ENCODE measurements at places on chromosomes 4 and X.
A peak's percentile ranks its signal among the peaks of the same experiment; 100 is the strongest.

DNA sequence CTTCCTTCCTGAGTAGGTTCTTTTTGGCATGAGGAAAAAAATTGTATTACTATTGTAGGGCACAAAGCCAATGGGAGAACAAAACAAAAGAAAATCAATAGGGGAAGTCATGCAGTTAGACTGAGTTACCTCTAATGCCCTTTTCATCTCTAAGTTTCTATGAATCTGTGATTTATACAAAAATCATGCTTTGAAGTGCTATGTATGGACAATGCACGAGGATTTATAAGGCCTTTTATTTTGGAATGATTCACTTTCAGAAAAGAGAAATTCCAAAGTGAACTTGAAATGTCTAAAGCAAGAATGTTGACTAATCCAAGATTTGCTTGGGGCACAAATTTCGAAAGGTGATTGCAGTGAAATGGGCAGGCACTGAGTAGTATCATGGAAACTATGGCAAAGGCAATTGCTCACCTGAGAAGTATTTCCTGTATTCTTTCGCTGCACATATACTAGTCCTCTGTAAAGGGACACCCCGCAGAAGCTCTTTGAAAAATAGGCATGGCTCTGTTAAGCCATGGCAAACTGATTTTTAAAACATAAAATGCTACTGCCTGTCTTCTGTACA, 52.8 kb downstream of the ADGRG4 start:
- DNase-seq: no peak

DNA sequence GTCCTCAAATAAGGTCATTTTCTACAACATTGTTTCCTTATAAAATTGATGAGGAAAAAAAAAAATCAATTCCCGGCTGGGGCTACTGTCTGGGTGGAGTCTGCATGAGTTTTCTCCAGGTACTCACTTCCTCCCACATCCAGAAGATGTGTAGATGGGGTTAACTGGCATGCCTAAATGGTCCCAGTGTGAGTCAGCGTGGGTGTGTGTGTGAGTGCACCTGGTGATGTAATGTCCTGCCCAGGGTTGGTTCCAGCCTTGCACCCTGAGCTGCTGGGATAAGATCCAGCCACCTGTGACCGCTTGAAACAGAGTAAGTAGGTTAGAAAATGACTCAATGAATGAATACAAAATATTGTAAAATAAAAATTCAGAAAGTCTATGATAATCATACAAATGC, 11.1 kb downstream of the USP26 start:
- no peak for DNase-seq

GRCh38 chr4:127419431-127419830, 213.3 kb upstream of the INTU start:
- DNase-seq: no peak

DNA sequence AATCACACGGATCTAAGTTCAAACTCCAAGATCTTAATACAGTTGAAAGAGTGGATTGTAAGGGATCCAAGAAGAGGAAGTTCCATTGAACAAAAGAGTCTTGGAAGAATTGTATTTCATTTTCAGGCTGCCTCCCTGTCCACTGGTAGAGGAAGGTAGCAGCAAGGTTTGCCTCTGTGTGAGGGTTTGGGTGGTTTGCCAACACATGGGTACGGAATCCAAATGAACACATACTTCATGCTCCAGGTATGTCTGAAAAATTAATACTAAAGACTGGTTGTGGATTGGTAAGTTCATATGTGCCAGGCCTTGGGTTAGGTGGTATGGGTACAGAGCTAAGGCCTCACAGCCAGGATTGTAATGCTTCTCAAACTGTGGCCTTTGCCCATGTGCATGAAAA, 523.6 kb upstream of the BOD1L1 start:
- DNase-seq: no peak

- no peak for DNase-seq
Measured at GRCh38 chrX:40104630-40104984, 6.8 kb upstream of the BCOR start.

DNA sequence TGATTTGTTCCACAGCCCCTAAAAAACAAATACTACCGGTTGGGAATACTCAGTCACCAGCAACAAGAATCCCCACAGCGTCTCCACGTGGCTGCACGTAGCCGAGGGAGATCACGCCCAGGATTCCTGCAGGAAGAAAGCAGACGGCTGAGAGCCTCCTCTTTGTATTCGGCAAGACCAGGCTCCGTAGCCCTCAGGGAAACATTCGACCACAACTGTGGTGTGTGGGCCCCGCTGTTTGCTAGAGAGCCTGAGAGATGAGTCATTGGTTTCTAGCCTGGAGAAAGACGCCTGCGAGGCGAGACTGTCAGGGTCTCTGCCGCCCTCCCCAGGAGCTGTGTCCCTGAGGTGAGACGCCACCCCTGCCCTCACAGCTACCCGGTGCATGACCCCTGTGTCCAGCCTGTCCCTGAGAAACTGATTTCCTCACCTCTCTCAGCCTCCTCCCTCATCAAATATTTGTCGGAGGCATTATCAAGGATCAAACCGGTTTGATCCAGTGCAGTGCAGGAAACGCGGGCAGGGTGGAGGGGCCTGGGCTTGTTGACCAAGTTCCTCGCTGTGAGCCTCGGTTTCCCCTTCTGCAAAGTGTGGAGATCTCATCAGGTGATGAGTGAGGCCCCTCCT, 4.7 kb upstream of the S100P start:
- DNase-seq: peak; percentile 43

DNA sequence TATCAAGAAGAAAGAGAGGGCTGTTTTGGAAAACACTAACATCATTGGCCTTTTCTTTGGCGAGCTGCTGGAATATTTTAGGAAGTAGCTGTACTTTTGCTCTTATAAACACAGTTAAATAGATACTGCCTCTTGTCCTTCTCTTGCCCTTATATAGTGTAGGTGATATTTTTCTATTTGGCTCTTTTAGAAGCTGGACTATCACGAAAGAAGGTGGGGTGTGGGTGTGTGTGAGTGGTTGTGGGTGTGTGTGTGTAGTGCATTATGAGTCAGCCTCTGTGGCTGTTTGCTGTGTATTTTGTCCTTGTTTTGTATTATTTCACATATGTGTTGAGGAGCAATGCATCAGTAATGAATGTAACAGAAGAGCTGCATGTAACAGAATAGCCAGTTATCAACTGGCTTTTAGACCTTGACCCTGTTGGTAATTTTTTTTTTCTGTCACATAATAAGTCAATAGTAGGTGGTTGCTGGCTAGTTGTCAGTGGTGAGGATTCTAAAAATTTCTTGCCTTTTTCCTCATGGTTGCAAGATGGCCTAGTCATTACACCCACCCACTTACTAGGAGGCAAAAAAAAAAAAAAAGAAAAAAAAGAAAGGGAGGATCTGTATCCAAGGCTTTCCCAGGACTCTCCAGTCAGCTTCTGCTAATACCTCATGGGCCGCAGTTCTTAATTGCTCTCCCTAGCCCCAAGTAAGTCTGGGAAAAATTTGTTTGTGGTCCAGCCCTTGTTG, 23.8 kb downstream of the ARHGAP10 start:
- no peak for DNase-seq

GRCh38 chr4:6942238-6942800, 32.7 kb downstream of the TBC1D14 start:
- no peak for DNase-seq

DNA sequence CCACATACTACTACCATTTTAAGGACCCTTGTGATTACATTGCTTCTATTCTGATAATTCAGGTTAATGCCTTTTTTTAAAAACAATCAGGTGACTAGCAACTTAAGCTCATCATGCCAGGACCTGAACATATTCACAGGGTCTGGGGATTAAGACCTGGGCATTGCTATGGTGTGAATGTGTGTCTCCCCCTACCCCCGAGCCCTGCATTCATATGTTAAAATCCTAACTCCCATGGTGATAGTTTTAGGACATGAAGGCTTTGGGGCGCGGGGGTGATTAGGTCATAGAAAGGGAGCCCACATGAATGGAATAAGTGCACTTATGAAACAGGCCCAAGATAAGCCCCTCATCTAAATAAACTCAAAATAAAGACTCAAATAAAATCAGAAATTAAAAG, 734.4 kb upstream of the PABPC4L start:
- DNase-seq: no peak

- DNase-seq: no peak
Measured at GRCh38 chr4:25663781-25664180, 8.1 kb downstream of the SLC34A2 start.

DNA sequence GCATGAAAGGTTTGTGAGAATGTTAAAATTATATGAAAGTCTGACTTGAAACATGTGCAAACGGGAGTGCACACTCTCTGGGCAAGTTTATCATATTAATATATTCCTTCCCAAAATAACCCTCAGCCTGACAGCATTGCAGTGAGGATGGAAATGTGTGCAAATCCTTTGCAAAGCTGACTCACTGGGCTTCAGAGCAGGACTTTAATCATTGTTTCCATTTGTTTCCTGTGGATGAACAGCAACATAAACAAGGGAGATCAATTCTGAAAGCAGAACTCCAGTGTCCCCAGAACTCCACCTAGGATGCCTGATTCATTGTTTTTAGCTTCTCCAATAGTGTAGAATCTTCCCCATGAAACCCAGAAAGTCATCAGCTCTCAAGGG, 32.9 kb downstream of the SLC2A9 start:
- no peak for DNase-seq

DNA sequence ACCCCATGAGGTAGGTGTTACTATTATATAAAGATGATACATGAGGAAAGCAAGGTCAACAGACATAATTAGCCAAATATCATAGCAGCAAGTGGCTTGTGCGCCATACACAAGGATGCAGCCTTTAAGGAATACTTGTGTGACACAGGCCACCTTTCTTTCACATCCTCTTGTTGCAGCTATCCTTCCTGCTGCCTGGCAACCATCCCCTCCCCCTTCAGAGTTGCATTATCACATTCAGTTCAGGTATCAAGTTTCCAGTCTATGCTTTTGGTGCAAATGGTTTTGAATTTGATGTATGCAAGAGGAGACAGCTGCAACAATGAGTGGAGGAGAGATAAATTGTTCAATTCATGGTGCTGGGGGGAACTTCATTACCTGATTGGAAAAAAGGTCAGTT, 6.4 kb downstream of the ZCCHC18 start:
- DNase-seq: no peak

GRCh38 chrX:85084770-85085393, 81.2 kb downstream of the APOOL start:
- DNase-seq: no peak

DNA sequence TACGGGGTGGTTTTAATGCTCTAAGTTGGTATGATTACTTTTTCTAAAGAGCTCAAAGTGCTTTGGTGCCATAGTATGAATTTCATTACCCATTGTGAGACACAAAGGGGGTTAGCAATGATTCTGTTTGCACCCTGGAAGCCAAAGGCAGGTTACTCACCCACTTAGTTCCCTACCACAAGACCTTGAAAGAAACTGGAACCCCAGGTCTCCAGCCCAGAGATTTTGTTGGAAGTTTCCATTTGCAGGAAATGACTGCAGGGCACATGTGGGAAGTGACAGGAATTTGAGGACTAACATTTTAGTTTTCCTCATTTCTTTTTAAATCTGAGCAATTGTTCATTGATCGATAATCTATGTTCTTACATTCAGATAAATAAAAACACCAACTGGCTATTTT, 1.8 kb upstream of the HS3ST1 start:
- DNase-seq: no peak

- no peak for DNase-seq
Measured at GRCh38 chr4:105210916-105211315, 64.2 kb downstream of the TET2 start.

- DNase-seq: no peak
Measured at GRCh38 chr4:1510931-1511330, 104.7 kb upstream of the NKX1-1 start.

DNA sequence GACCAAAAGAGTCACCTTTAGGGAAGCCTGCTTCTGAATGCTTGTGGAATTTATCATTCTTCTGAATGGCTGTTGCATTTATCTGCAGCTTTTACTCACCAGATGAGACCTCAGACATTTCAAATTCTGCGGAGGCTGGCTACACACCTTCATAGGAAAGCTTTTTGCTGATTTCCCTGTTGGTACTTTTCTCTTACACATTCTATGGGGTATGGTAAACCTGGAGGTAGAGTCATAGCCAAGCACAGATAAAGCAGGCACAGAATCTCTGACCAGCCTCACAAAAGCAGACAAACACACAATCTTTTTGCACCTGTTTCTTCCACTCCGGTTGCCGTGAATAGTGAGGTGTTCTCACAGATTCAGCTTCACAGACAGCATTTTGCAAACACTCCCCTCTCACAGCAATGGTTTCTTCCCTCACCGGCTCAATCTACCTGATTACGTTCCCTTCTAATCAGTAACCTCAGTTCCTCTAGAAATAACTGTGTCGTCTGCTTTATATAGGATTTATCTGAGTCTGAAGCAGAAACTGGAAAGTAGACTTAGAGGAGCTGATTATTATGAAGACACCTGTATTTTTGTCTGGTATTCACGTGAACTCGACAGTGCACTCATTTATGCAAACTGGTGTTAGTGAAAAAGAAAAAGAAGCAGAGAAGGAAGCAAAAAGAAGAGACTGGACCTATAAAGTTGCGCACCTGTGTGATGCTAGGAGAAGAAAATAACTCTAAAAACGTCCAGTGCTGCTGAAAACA, 83.1 kb downstream of the DMD start:
- no peak for DNase-seq

- no peak for DNase-seq
Measured at GRCh38 chr4:169744601-169745000, 13.1 kb downstream of the HPF1 start.

GRCh38 chr4:36863601-36864000, 380.9 kb upstream of the NWD2 start:
- DNase-seq: no peak

GRCh38 chr4:3226944-3227343, 22.0 kb upstream of the MSANTD1 start:
- DNase-seq: no peak

DNA sequence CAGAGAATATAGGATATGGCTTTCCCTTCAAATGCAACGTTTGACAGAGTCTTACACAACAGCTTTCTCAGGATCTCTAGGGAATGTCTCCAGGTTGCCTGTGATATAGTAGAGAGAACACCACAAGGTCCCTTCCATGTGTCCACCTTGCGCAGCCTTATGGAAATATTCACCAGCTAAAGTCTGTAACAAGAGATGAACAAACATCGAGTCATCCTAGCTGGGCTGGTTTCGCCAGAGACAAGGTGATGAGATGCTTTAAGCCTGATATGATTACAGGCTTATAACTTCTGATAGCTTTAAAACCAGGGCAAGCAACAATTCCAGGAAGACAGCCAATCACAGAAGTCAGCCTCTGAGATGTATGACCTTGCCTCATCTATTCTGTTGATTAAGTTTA, 83.8 kb downstream of the SEL1L3 start:
- no peak for DNase-seq
